ENCODE measurements at places on chromosomes 5 and 9. TPM values are rescaled to one million over a fixed set of nuclear protein-coding genes. Genes with fewer than 3 reads are reported as not detected.
A peak's percentile ranks its signal among the peaks of the same experiment; 100 is the strongest.

PPIP5K2 gene
- 22.5 TPM for polyA plus RNA-seq

DNA sequence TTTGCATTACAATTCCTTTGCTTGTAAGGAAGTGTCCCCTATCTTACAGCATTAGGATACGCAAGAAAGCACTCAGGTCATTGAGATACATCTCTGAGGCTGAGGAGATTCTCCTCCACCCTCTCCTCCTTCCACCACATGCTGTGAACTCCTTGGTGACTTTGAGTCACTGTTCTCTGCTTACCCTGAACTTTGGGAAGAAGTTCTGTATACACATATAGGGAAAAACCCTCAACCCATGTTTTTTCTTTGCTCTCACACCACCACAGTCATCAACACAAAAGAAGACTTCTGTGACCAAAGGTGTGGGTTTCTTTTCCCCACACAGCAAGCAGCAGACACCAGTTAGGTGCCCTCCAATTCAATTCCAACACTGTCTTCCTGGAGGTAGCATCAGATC, 38.1 kb downstream of the CNOT6 start:
- H3K36me3 ChIP-seq: no peaks in the 10 kb centered on the region
- no peaks in the 10 kb centered on the region for H3K27me3 ChIP-seq
- no peak for DNase-seq
- H3K4me3 ChIP-seq: no peak overlapping the region
- no peaks in the 10 kb centered on the region for H3K4me1 ChIP-seq
- H3K27ac ChIP-seq: no peak overlapping the region

DNA sequence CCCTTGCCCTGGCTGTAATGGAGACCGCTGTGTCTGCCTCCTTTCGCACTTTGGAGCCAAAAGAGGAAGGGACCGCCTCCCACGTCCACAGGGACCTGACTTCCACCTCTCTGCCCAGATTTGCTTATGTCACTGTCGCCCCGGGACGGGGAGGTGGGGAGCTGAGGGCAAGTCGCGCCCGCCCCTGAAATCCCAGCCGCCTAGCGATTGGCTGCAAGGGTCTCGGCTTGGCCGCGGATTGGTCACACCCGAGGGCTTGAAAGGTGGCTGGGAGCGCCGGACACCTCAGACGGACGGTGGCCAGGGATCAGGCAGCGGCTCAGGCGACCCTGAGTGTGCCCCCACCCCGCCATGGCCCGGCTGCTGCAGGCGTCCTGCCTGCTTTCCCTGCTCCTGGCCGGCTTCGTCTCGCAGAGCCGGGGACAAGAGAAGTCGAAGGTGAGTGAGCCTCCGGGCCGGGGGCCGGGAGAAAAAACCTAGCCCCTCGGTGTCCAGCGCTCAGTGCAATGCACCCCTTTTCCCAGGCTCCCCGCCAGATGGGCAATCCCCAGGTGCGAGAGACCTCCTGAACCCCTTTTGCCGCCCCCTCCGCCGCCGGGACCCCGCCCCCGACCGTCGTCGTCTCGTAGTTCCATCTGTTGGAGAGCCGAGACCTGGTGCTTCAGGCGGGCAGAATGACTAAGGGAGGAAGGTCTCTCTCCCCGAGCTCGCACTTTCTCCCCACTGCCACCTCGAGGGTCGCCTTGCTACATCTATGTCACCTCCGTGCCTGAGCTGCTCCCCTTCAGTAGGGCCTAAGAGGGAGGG, at the start of gene GPX3:
TSS of gene GPX3 (plus strand) at position 288 of the 807 bp plus-strand sequence. CDS start at position 352, 64 bp downstream.
- H3K4me1 ChIP-seq: peaks cover 44% of the 10 kb centered on the region
- H3K27ac ChIP-seq: peak within 1 kb of the TSS; percentile 80
- H3K27me3 ChIP-seq: no peaks in the 10 kb centered on the region
- peak; percentile 98 for DNase-seq
- H3K4me3 ChIP-seq: peak within 1 kb of the TSS; percentile 72

DNA sequence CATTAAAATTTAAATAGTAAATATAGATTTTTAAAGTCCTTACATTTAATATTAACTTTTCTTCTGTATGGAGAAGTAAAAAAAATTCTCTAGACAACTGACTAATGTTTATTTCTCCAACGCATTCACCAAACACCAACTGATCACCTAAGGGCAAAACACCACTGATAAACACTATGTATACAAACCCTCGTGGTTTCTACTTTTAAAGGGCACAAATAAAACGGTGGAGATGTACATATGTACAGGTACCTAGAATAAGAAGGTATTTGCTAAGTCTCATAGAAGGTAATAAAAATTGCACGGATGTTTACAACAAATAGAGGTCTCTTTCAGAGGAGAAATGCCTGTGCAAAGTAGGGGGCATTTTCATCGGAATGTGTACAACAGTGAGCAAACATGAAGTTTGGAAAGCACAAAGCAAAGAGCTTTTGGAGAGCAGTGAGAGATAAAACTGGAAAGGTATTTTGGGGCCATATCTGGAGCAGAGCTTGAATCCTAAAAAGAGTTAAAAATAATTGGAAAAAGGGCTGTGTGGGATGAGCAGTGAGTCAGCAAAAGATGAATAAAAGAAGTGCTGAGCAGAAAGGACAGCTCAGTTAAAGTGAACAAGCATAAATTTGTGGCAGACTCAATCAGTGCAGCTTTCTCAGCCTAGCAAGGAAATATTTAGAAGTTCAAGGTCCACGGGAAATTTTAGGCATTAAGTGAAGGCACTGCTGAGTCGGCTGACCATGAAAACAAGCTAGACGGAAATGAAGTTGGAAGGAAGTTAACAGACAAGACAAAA, 160.0 kb downstream of the TMEM161B start:
- no peak overlapping the region for H3K4me3 ChIP-seq
- no peaks in the 10 kb centered on the region for H3K4me1 ChIP-seq
- no peaks in the 10 kb centered on the region for H3K36me3 ChIP-seq
- H3K27ac ChIP-seq: no peak overlapping the region
- no peaks in the 10 kb centered on the region for H3K27me3 ChIP-seq

GRCh38 chr9:76459694-76460635, 983 bp downstream of the GCNT1 start:
- H3K27ac ChIP-seq: peak overlapping the region; percentile 48
- no peak for DNase-seq
- no peaks in the 10 kb centered on the region for H3K27me3 ChIP-seq

GRCh38 chr5:171975262-171975876, 31.1 kb downstream of the FBXW11 start:
- peak overlapping the region; percentile 12 for H3K27ac ChIP-seq
- no peaks in the 10 kb centered on the region for H3K27me3 ChIP-seq

DNA sequence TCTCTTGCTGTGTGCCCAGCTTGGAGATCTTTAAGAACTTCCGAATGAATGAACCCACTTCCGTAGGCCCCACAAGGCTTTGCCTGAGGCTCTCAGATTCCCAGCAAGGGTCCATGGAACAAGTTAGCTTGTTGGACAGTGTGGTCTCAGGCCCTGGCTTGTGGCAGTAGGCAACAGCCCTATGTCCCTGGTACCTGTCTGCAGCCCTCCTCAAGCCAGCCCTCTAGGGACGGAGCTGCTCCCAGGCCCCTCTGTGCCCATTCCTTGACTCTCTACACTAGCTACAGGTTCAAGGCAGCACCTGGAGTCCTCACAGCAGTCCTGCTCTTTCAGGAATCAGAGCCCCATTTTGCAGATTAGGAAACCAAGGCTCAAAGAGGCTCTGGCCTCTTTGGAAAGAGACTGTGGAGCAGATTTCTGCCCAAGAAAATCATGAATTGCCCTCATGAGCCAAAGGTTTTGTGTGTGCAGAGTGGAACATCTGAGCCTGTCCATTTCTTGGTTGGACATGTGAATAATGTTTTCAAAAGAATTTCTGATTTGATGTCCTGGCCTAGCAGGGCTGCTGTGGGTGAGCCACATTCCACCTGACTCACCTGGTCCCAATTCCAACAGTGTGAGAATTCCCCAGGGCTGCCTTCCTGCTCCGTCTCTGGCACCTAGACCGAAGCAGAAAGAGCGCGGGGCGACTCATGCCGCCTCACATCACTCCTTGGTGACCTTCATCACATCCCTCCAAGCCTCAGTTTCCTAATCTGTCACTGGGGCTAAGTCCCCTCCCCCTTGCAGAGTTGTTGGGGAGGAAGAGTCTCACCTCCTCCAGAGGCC, 131.7 kb downstream of the BARX1 start:
- H3K4me1 ChIP-seq: peaks cover 9% of the 10 kb centered on the region
- H3K27me3 ChIP-seq: peaks cover 33% of the 10 kb centered on the region
- H3K27ac ChIP-seq: no peak overlapping the region
- no peaks in the 10 kb centered on the region for H3K36me3 ChIP-seq
